ENCODE measurements at places on chromosomes 7 and 10.
A peak's percentile ranks its signal among the peaks of the same experiment; 100 is the strongest.

DNA sequence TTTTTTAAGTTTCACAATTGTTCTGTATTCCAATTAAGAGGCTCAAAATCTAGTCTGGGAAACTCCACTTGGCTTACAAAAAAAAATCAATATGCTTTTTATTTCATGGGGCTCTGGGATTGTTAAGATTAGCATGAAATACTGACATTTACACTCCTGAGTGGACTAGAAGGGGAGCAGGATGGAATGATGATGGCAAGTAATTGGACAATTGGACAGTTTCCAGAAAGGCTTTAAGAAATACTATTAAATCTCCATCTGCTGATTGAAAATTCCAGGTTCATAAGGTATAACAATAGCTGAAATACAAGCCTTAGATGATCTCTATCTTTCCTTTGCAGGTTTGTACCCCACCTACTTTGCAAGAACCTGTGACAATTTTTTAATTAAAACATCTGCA, 184.4 kb downstream of the LRRTM3 start:
- no peak for DNase-seq

DNA sequence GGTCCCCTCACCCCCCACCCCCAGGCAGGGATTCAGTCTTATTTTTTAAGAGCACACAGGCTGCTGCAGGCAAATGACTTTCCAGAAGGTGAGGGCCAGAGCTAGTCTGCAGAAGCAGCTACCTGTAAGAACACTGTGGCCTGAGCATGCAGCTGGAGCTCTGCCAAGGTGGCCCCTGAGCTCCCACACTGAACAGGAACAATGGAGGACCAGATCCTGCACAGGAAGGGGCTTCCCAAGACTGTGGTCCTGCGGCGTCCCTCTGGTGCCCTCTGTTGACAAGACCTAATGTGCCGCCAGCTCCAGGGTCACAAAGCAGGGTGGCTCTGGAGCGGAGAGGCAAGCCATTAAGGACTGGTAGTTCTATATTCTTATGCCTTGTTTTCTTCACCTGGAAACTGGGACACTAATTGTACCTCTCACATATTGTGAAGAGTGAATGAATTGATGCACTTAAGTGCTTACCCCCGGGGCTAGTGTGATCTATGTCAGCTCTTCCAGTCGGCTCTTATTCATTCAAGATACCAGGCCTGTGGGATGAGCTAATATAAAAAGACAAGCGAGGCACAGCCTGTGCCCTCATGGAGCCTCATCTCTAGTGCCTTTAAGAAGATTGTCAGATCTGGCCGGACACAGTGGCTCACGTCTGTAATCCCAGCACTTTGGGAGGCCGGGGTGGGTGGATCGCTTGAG, 8.0 kb upstream of the BEND7 start:
- peak; percentile 59 for DNase-seq

DNA sequence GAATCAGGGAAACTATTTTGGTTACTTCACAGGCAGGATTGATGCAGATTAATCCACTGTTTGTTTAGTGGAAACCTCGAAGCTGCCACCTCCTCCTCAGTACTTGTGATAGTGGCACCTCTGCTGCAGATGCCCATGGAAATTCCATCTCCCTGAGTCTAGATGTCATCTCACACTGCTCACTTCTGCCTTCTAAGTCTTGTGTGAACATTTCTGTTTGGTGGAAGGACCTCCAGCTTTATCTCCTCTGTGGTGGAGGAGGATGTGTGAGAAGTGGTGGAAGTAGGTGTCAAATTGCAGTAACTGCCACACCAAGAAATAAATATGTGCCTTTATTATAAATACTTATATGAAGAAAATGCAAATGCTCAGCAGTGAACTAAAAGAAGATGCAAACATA, 25.8 kb upstream of the GPR141 start:
- no peak for DNase-seq

- no peak for DNase-seq
Measured at GRCh38 chr10:50400694-50401093, 149.4 kb upstream of the ASAH2 start.

GRCh38 chr10:103845972-103846371, 9.4 kb downstream of the SH3PXD2A start:
- no peak for DNase-seq

- no peak for DNase-seq
Measured at GRCh38 chr10:78980815-78981214, 88.0 kb upstream of the ZMIZ1 start.

DNA sequence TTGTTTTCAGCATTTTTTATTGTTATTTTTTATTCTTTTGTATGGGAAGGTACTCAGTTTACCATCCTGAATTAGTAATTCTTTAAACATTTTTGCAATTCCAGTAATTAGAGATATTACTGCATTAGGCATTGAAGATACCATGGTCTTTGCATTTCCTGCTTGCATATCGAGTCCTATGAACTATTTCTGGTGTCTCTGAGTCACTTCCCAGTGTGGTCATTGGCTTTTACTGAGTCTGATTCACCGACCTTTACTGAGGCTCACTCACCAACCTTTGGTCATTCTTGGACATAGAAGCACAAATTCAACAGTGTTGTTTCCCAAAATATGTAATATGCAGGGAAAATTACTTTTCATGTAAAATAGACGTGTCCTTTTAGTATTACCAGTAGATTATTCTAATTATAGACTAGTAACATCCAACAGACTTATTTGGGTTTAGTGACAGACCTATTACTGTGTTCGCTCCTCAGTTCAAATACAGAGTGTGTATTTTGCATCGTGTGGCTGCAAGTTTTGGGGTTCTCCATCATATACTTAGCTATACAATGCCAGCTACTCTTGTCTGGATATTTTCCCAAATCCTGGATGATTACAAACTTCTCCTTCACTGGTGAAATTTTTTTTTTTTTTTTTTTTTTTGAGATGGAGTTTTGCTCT, 180.7 kb upstream of the PRSS1 start:
- no peak for DNase-seq

GRCh38 chr10:6140965-6141295, 52.1 kb downstream of the RBM17 start:
- no peak for DNase-seq

DNA sequence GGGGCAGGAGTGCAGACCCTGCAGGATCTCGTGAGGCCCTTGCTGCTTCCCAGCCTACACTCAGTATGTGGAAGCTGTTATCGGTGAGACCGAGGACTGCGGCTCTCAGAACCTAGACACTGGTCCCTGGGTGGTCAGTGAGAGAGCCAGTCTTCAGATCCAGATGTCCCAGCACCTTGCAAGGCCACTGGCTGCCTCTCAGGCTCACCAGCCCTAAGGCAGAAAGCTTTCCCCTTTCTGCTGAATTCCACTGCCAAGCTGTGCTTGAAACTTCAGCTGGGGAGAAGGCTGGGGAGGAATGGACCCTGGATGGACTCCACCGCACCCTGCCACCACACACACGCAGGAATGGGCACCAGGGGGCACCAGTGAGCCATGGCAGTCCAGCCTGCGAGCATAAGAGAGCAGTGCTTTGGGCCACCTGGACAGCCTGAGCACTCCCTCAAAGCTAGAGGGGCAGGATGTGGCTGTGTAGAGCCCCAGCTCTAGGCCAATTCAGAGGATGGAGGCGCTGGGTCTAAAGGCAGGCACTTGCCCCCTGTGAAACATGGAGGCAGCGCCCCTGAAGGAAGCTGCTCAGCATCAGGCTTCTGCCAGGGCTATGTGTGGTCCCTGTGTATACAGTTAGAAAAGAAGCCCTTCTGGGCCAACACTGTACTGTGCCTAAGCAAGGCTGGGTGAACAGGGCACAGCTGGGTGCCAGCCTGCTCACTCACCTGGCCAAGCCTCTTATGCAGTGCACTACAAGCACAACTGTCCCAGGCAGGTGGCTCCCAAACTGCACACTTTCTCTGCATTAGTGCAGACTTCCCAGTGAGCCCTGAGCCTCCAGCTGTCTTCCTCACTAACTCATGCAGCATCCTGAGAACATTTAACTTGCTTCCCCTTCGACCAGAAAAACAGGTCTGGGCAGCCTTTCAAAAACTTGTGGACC, 21.6 kb downstream of the TMEM72 start:
- DNase-seq = peak; percentile 64

- peak; percentile 26 for DNase-seq
Measured at GRCh38 chr7:1055956-1056784, 11.8 kb downstream of the GPR146 start.

DNA sequence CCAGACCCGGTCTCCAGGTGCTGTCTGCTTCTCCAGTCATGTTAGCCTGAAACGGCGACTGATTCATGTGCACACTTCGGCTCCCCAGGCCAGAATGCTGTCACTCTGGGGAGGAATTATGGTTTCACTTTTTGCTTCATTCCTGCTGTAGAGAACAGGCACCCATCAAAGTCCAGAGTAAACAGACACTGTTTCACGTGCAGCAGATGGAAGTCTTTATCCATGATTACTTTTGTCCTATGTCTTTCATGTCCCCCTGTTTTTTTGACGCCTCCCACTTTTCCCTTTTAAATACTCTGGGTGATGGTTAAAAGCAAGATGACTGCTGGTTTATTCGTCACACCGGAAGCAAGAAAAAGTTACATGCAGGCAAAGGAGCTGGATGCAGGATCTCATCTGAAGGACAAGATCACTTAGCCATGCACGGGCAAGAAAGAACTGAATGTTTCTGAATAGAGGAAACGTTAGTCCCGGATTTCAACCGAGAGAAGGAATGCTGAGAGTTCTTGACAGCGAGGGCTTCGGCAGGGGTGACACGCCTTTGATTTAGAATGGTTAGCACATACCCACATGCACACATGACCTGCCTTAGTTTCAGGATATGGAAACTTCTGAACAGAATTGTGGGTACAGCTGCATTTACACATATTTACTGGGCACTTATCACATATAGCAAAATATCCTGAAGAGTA, 250.0 kb upstream of the KLF6 start:
- DNase-seq = no peak

DNA sequence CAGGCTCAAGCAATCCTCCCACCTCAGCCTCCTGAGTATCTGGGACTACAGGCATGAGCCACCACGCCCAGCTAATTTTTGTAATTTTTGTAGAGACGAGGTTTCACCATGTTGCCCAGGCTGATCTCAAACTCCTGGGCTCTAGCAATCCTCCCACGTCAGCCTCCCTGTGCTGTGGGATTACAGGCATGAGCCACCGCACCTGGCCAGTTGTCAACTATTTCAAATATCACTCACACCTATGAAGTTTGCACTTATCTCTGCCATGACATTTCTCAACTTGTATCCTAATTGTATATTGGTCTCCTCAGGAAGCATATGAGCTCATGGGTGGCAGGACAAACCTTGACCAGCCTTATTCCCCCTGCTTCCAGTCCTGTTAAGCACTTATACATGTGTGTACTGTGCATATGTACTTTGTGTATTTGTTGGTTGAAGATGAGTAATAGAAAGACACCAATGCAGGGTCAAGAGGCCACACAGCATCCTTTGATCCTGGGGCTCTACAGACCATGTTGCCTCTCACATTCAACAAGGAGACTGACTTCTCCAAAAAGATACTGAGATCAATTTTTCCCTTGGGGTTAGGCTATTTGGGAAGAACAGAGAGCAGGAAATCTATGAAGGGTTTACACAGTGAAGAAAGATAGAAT, 82.2 kb downstream of the SLC16A9 start:
- DNase-seq = no peak

- no peak for DNase-seq
Measured at GRCh38 chr10:29701306-29701705, 66.5 kb upstream of the SVIL start.

- no peak for DNase-seq
Measured at GRCh38 chr7:95543312-95543711, 53.0 kb downstream of the PDK4 start.

- no peak for DNase-seq
Measured at GRCh38 chr7:41834805-41835694, 132.2 kb upstream of the INHBA start.

DNA sequence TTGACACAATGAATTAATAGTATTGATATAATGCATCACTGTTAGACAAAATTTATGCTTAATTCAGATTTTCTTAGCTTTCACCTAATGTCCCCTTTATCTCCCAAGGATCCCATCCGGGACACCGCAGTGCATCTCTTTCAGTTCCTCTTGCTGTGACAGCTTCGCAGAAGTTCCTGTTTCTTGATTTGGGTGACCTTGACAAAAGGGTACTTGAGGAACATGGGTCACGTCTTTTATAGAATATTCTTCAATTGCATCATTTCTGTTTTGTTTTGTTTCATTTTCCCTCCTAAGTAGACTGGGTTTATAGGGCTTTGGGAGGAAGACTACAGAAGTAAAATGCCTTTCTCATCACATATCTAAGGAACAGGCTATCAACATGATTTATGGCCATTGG, 453.2 kb downstream of the DPP6 start:
- DNase-seq = no peak

- no peak for DNase-seq
Measured at GRCh38 chr10:120598386-120598785, 141.4 kb downstream of the PLPP4 start.

GRCh38 chr7:372546-372931, 82.6 kb downstream of the FOXL3 start:
- no peak for DNase-seq

- no peak for DNase-seq
Measured at GRCh38 chr7:74226633-74227032, 16.8 kb downstream of the LAT2 start.
